ENCODE measurements at places on chromosomes 5 and 9. TPM values are rescaled to one million over a fixed set of nuclear protein-coding genes. Genes with fewer than 3 reads are reported as not detected.

DOCK8 gene
- total RNA-seq = 0.51 TPM

DNA sequence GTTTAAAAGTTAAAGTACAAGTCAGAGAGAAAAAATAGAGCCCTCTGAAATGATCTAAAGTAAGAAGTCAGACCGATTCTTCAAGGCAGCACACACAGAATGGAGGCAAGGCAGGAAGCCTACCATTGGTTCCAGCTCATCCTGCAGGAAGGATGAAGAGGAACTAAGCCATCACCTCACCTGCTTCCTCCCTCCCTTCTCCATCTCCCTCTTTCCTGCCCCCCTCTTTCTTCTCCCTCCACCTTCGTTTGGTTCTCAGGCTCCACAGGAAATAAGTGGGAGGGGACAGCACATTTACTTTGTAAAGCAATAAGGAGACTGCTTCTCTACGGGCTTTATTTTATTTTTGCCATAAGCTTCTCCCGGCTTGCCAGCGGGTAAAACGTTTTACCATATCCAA is 213.4 kb downstream of the TRIM32 start:
- no peak for DNase-seq

DNA sequence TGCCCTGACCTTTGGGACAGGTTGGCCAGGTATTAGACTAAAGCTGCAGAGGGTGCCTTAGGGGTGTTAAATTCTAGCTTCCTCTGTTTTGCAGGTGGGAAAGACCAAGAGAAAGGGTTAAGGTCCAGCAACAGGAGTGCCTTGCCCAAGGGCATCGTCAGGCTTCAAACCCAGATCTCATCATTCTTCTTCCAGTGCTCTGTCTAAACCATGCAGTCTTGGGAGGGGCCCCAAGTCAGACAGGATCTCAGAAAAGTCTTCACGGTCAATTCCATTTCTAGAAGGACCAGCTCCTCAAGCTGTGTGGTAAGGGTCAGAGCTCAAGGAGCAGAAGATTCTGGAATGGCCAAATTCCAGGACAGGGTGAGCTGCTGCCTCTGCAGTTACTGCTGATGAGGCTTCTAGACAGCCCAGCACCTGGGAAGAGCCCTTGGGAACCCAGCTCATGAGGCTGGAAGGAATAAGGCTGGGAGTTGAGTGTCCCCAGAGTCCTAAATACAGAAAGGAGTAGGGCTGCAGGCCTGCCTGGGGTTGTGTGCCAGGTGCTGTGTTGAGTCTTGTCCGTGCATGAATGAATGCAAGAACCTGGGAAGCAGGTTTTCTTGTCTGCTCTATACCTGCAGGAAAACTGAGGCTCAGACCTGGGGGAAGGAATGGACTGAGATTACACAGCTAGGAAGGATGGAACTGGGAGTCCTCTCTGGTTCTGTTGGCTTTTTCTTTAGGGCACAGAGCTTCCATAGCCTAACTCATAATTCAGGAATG is 69.3 kb downstream of the WWC1 start:
- no peak for DNase-seq

DNA sequence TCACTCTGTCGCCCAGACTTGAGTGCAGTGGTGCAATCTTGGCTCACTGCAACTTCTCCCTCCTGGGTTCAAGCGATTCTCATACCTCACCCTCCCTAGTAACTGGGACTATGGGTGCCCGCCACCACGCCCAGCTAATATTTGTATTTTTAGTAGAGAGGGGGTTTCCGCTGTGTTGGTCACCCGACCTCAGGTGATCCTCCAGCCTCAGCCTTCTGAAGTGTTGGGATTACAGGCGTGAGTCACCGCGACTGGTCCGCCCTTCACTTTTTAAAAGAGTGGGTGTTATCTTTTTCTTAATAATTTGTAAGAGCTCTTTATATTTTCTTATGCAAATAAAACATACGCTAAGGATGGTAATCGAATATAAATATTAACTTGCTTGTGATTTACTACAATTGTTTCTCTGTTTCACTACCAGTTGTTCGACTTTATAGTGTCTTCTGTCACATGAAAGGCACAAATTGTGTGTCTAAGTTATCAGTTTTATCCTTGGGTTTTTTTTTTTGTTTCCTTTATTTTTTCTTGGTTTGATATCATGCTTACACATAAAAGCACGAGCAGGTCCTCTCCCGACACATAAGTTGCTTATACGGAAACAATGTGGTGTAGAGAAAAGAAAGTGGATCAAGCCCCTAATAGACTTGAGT is 1.9 kb upstream of the GPBP1 start:
- DNase-seq = no peak

GRCh38 chr9:14895806-14896205 is 14.4 kb downstream of the FREM1 start:
- no peak for DNase-seq

DNA sequence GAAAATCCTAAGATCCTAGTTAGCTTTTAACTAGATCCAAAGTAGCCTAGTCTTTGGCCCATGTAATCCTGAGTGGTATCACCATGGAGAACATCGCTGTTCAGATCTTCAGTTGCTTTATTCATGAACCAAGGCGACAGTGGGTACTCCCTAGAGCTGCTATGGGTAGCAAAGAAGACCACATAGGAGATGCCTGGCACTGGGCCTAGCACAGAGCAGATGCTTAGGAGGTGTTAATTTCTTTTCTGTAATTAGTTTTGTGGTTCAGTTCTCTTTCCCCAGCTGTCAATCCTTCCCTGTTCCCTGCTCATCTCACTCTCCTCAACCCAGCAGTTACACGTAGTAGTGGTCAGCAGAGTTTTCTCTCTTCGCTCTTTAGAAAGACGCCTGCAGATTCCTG is 9.3 kb downstream of the CAST start:
- DNase-seq = no peak

GRCh38 chr9:4334410-4334813 is 34.5 kb upstream of the GLIS3 start:
- DNase-seq = peak; percentile 98

NTRK2 gene
- total RNA-seq = 0.46 TPM

NSMF gene
- 62.7 TPM for total RNA-seq

DNA sequence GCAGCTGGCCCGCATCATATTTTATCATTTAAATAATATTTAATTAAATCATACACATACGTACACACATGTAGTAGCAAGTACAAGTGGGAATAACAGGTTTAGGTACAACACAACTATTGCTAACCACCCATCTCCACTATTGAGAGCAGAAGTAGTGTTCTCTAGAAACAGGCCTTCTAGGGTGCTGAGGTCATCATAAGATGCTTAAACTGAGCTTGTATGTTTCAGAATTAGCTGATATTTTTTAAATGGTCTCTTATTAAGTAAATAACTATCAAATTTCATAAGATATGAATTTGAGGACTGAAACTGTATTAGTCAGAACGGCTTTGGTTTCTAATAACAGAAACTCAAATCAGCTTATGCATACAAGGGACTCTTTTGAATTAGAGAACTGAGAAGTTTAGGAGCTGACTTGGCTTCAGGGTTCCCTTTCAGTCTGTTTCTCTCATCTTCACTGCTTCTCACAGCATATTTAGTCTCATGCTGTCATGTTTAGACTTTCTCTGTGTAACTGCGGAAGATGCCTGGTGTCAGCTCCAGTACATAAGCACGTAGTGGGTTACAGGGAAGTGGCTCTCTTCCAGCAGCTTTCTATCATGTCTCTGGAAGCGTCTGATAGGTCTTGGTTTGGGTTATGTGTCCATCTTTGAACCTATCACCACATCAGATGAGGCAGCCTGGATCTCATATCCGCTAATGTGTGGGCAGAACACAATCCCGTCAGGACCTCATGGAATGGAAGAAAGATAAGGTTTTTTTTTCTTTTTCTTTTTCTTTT is 25.0 kb upstream of the OCLN start:
- no peak for DNase-seq

DNA sequence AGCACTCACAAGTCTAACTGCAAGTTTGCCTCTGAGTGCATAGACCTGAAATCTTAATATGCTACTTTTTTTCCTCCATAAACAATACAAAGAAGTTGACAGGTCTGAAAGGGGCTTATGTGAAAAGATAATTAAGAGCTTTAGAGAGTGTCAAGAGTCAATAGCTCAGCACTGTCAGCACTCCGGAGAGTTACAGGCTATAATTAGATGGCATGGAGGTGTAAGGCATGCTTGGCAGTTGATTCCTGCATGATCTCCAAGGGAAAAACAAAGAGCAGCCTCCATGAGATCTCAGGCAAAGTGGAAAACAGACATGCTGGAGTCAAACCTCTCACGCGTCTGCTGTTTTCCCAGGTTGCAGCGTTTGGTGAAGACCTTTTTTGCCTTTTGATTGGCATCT is 468.7 kb downstream of the TLE4 start:
- DNase-seq = no peak
